ENCODE measurements at places on chromosomes 3 and 15.

DNA sequence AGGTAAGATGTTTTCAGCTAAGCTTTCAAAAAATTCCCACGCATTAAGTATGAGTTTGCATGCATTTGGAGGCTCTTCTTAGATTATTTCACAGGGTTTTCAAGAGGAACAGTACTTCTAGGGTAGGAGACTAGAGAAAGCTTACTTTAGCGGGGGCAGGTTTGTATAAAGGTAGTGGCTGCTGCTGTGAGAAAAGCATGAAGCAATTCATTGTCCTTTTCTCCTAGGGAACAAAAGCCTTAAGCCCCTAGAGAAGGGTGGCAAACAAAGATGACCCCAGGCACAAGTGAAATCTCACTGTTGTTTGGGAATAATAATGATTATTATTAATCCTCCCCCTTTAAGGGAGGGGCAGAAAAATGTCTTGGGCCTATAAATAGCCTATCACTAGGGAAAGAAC lies 310.7 kb downstream of the DIPK2A start:
- no peak for DNase-seq

DNA sequence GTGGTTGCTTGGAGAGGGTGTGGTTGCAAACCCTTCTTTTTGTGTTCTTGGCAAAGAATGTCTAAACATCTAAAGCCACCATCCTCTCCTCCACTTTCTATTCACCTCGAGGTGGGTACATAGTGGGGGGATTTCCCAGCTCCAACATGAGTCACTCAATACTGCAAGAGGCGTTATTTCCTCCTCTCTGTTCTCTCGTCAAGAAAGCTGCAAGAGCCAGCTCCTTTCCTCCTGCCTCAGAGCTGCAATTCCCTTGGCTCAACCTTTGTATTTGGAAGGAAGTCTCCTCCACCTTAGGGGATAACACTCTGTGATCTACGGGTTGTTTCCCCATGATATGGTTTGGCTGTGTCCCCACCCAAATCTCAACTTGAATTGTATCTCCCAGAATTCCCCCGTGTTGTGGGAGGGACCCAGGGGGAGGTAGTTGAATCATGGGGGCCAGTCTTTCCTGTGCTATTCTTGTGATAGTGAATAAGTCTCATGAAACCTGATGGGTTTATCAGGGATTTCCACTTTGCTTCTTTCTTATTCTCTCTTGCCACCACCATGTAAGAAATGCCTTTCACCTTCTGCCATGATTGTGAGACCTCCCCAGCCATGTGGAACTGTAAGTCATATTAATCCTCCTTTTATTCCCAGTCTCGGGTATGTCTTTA lies 138.4 kb downstream of the PLCL2 start:
- no peak for DNase-seq

GRCh38 chr15:68318931-68319909 lies 41.7 kb downstream of the FEM1B start:
- DNase-seq, result no peak

- peak; percentile 16 for DNase-seq
These were observed 2.1 kb upstream of the GNAT1 start for GRCh38 chr3:50189274-50189673.

- peak; percentile 63 for DNase-seq
These were observed 25.7 kb upstream of the GALNT15 start for GRCh38 chr3:16148783-16149182.

DNA sequence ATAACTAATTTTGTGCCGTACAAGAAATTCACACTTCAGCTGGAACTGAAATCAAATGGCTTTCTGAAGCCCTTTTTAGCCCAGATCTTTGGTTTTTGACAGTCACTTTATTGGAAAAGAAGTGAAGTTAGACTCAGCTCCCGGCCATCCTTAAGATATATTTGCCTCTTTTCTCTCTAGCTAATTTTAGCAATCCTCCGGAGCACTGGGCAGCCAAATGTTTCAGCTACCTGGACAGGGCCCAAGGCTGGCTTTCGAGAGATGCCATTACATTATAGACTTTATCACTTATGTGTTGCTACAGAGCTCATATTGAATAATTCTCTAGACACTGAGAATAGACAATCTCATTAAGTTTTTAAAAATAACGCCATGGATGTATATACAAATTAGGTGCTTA lies 28.5 kb upstream of the RPL39L start:
- no peak for DNase-seq

DNA sequence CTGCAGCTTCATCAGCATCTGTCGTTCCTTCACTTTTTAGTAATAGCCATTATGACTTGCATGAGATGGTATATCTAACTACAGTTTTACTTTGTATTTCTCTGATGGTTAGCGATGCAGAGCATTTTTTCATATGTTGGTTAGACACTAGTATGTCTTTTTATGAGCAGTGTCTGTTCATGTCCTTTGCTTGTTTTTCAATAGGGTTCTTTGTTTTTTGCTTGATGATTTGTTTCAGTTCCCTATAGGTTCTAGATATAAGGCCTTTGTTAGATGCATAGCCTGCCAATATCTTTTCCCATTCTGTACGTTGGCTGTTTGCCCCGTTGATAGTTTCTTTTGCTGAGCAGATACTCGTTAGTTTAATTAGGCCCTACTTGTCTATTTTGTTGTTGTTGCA lies 487.2 kb upstream of the BCHE start:
- DNase-seq, result no peak

- no peak for DNase-seq
These were observed at the start of gene GABRB3 for GRCh38 chr15:26772154-26773066. Gene GABRB3, minus strand, starts transcription at chr15:26773066.

- DNase-seq, result no peak
These were observed 6.3 kb downstream of the LAMP3 start for GRCh38 chr3:183156266-183156665.

GRCh38 chr15:32652178-32652577 lies 10.7 kb downstream of the SCG5 start:
- DNase-seq, result no peak

- no peak for DNase-seq
These were observed 38.4 kb upstream of the ALCAM start for GRCh38 chr3:105328338-105328730.

- DNase-seq, result peak; percentile 21
These were observed 589 bp downstream of the ANAPC13 start for GRCh38 chr3:134485075-134485717.

GRCh38 chr3:60854791-60855190 lies 396.5 kb downstream of the FHIT start:
- no peak for DNase-seq

GRCh38 chr3:69143612-69144011 lies 21.2 kb upstream of the LMOD3 start:
- no peak for DNase-seq

DNA sequence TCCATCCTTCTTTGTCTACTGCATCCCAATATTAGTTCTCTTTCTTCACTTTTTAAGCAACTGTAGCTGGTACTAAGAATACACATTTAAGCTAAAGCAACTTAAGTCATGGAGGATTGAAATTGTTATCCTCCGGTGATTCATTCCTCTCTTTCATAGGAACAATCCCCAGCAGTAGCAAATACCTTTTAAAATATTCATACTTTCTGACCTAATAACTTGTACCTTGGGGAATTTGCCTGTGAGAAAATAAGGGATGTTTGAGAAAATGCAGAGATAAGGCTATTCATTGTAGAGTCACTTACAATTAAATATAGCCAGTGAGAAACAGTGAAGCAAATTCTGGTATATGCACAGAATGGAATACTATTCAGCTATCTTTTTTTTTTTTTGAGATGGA lies 66.0 kb downstream of the VPS13C start:
- DNase-seq, result no peak

GRCh38 chr3:95971573-95971972 lies 842.8 kb upstream of the EPHA6 start:
- no peak for DNase-seq

DNA sequence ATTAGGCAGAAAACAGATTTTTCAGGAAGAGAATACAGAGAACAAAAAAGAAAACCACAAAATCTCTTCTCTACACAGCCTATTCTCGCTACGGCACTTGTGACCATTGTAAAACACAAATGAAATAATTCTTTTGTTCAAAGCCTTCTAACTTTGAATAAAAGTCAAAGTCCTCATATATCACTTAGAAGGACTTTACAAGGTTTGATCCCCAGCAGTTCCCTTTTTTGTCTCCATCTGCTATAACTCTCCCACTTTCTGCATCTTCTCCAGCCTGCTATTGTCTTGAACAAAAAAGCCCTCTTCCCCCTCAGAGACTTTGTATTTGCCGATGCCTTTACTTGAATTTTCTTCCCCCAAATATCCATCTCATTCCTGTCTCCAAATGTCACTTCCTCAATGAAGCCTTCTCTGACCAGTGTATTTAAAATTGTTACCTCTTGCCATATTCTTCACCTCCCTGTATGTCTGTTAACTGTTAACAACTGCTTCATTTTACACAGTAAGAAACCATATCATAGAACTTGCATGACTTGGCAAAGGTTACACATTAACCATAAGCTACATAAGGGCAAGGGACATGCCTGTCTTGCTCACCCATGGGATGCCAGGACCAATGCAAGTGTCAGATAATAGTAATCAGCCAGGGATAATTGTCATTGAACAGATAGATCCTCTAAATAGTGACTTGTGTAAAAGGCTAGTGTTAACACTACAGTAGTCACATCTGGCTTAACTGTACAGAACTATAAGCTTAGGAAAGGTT lies 122.4 kb downstream of the CBLB start:
- DNase-seq, result no peak

- DNase-seq, result no peak
These were observed 10.2 kb downstream of the MRPS22 start for GRCh38 chr3:139353920-139354556.

Measured in NCI-H1694 (cell line).